ENCODE measurements at places on chromosomes 2 and 18.

DNA sequence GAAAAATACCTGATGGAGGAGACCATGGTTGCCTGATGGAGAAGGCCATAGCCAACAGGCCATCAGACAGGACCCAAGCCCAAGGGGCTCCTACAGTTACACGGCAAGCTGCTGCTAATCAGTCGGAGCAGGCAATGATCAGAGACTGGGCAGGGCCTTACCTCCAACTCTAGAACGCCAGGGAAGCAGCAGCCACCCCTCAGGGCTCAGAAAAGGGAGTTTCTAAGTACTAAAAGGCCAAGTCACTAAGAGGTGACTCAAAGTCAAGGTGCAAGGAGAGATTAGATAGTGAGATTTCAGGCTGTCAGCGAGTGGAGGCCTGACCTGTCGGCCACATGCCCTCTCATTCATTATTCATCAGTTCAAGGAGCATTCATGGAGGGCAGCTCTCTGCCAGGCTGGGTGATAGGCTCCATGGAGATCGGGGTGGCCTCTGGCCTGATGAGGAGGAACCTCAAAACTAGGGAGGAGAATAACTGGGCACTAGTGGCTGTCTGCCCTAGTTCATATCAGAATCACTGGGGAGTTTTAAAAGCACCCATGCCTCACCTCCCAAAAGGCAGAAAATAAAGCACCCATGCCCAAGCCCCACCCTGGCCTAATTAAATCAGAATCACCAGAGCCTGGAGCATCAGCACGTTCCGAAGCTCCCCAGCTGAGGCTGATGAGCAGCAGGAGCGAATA is 3.6 kb downstream of the VIL1 start:
- no peak for DNase-seq

- DNase-seq, result no peak
Observed at GRCh38 chr18:4750393-4751346, 295.6 kb upstream of the DLGAP1 start.

GRCh38 chr2:240957656-240958365 is 40.6 kb upstream of the SNED1 start:
- peak; percentile 18 for DNase-seq

- DNase-seq, result no peak
Observed at GRCh38 chr2:37634914-37635503, 36.4 kb downstream of the CDC42EP3 start.

DNA sequence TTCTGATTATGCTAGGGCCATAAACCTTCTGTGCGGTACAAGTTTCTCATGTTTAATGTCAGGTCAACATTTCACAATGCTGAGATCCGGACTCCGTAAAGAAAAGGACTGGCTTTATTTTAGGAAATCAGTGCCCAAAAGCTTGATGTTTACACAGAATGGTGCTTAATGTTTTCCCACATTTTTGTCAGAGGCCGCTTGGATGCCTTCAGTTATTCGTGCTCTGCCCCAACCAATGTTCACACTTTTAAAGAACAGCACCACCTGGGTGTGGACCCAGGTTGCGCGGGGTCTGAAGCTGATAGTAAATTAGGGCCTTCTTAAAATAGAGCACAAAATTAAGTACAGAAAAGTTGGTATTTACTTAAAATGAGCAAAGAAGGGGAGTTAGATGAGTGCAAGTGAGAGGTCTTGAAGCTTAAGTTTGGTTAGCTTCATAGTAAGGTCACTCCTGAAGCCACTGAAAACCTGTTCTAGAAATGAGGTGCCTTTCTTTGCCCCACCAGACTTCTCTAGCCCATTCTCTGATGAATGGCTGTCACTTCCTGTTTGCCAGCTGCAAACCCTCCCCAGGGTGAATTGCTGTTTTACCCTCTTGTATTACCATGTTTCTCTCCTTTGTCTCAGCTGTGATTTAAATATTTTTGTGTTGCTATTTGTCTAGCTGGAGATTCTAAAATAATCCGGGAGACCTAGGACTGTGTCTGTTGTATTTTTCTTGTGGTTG is 20.5 kb downstream of the SLC3A1 start:
- DNase-seq, result no peak

DNA sequence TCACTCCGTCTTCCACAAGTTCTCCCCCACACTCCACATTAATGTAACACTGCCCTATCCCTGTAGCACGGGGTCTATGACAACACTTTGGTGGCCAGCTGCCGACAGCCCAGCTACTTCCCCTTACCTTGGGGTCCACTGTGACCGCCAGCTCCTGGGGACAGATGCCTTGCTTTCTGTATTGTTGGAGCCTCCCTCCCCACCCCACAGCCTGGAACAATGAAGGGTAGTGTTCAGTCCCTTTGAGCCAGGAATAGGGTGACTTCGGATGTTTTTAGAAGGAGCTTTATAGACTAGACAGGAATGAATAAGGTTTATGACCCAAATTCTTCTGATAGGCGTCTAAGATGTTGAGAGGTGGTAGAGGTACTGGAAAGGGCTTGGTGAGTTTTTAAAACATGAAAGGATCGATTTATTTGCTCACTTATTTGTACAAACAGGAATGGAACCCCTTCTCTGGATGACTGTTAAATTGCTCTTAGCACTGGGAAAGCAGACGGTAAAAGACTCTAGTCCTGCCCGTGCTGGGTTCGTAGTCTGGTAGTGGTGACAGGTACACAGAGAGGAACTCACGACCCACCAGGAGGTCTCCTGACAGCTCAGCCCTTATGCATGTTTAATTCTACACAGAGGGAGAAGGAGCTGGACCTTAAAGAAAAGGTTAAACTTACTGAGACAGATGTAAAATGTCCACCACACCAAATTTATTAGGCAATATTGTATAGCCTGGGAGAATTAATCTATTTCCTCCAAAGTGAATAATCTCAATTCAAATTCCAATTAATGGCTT is 90.9 kb downstream of the MYCN start:
- DNase-seq, result no peak

GRCh38 chr2:3683748-3684454 is 19.5 kb upstream of the DCDC2C start:
- no peak for DNase-seq

DNA sequence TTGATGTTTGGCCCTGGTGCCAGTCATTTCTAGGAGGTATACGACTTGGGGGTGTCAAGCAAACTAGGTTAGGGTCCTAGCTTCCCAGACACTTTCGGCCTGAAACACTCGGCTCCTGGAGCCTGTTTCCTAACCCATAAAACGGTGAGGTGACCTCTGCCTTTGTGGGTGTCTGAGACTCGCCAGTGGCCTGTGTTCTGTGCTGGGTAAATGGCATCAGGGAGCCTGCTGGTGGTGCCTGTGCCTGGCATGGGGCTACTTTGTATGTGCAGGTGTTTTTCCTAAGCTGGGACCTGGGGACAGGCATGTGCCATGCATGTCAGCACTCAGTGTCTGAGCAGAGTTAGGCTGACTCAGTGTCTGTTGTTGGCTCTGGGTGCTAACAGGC is 139.2 kb downstream of the GLI2 start:
- no peak for DNase-seq

- no peak for DNase-seq
Observed at GRCh38 chr2:107111623-107112022, 225.7 kb upstream of the ST6GAL2 start.

DNA sequence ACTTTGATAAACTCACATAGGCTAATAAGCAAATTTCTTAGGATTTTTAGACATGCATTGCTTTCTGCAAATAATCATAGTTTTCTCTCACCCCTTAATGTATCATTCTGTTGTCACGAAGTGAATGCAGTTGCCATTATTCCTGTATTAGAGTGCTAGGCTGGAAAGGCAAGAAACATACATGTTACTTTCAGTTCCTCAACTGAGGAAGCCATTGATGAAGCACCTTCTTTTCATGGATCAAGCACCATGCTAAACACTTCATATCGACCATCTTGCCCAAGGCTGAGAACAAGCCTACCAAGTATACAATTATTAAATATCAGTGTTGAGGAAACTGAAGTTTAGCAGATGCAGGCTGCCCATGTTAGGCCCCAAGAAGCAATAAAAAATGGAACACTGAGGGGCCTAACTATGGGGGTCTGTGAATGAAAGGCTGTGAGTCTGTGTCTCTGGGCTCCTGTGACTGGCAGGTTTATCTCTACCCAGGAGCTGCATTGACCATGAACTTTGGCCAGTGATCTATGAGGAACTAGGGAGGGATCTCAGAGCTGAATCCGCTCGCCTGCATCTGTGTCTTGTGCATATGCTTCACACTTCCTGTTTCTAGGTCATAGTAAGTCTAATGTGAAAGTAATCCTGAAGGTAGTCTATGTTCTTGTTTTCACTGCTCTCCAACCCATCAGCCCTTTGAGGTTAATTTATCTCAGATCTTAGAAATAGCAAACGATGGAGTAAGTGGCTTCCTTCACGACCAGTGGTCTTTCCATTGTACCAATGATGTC is 16.0 kb upstream of the TSPYL6 start:
- DNase-seq, result no peak

DNA sequence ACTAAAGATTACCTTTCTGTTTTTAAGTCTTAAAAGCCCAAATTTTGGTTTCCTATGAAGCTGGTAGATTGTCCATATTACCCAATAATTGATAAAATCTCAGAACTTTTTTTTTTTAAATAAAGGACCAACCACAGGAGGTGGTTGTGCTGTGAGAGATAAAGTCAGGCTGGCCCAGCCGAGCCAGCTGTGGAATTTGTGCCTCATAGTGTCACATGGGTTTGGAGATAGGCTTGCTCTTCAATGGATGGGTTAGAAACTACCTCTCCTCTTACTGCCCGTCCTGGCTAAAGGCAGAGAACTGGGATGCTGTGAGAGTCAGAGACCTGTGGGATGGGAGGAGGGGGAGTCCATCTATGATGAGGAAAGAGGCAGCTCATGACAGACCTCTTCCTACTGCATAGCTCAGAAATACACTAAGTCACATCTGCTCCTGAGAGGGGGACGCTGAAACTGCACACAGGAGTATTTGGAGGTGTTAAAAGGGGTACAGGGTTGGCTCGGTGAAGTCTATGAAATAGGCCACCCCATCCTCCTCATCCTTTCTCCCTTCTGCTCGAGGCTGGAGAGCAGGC is 99.7 kb upstream of the MGAT4A start:
- DNase-seq, result no peak

DNA sequence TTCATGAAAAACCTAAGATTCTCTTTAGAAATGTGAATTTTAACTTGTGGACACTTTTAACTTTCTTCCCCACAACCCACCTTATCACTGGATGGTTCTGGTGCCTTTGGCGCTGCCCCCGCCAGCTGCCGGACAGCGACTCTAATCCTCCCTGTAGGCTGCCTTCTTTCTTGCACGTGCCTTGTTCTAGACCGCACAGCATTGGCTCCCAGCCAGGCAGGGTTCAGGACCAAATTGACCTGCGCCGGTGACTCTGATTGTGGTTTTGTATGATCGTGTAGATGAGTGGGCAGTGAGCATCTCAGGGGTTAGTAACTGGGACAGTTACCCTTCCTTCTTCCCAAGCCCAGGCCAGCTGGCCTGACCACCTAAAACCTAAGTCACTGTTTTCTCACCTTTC is 106.8 kb downstream of the ASAP2 start:
- DNase-seq, result no peak

- peak; percentile 1 for DNase-seq
Observed at GRCh38 chr2:105641389-105641811, 103.3 kb upstream of the NCK2 start.

DNA sequence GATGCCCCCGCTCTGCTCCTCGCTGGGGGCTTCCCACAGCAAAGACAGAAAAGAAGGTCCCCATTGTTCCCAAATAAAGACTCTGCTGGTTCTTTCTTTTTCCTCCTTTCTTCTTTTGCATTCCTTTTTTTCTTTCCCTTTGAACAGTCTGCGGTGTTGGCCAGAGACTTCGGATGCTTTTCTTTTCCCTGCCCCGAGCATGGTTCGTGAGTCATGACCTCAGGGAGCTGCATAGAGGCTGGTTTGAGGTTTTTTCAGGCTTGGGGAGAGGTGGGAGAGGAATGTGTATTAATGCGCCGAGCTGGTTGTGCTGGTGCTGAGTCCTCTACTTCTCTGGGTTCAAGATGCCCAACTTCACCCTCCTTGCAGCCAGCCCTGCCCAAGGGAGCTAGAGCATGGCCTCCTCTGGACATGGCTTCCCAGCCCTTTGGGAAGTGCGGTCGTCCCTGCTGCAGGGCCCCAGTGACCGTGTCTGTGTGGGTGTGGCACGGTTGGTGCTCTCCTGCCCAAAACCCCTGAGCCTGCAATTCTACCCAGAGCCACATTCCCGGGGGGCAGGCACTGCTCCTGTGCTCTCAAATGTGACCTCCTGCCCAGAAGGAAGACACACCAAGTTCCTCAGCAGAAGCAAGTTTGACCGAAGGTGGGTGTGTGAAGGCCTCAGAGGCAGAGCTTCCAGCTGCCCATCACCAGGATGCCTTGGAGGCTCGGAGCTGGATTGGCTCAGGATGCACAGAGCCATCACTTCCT is 9.0 kb upstream of the ARHGEF4 start:
- DNase-seq, result peak; percentile 84

- DNase-seq, result no peak
Observed at GRCh38 chr2:210022824-210023223, 20.4 kb downstream of the RPE start.

- DNase-seq, result no peak
Observed at GRCh38 chr2:102271844-102272243, 39.5 kb upstream of the IL1RL1 start.

DNA sequence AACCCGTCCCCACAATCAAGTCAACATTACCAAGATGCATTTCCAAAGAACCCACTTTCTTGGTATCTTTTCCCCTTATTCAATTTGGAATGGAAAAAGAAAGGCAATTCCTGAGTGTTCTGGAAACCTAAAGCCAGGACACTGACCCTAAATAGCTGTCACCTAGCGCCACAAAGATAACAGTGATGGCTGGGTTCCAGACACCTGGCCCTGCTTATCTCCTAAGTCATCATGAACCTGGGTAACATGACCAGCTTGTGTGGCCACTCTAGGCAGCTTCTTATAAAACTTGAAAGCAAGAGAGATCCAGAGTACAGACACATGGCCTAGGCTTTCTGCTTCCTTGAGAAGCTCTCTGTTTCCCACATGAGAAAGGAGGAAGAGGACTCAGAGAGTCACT is 95.4 kb downstream of the BOD1L2 start:
- DNase-seq, result no peak

GRCh38 chr2:109001201-109001600 is 12.2 kb upstream of the EDAR start:
- no peak for DNase-seq

DNA sequence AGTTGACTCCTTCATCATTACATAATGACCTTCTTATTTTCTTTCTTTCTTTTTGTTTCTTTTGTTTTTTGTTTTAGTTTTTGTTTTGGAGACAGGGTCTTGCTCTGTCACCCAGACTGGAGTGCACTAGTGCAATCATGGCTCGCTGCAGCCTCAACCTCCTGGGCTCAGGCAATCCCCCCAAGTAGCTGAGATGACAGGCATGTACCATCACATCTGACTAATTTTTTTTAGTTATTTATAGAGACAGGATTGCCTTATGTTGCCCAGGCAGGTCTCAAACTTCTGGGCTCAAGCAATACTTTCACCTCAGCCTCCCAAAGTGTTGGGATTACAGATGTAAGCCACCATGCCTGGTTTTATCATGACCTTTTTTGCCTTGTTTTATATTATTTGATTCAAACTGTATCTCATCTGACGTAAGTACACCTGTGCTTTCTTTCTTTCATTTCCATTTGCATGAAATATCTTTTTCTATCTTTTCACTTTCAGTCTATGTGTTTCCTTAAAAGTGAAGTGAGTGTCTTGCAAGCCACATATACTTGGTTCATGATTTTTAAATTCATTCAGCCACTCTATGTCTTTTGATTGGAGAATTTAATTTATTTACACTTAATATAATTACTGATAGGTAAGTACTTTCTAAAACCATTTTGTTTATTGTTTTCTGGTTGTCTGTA is 39.1 kb downstream of the SP100 start:
- DNase-seq, result no peak

GRCh38 chr2:174682578-174683391 is 81.5 kb downstream of the CHRNA1 start:
- peak; percentile 77 for DNase-seq
